ENCODE measurements at places on chromosomes 3 and 15.

DNA sequence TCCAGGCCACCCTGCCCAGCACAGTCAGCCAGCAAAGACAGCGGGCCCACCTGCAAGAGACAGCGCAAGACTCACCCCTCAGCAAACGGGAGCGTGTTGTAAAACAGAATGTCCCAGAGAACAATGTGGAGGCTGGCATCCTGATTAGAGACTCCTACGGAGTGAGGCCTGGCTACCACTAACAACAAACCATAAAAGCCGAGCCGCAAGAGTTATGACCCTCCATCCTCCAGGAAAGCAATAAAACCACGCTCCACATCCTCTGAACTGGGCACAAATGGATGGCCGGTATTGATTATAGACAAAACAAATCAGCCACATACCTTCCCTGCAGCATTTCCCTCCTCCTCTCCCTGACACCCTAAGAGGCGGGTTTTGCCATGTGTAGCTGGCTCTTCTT, 75.8 kb upstream of the LIPC start:
- no peak for DNase-seq

DNA sequence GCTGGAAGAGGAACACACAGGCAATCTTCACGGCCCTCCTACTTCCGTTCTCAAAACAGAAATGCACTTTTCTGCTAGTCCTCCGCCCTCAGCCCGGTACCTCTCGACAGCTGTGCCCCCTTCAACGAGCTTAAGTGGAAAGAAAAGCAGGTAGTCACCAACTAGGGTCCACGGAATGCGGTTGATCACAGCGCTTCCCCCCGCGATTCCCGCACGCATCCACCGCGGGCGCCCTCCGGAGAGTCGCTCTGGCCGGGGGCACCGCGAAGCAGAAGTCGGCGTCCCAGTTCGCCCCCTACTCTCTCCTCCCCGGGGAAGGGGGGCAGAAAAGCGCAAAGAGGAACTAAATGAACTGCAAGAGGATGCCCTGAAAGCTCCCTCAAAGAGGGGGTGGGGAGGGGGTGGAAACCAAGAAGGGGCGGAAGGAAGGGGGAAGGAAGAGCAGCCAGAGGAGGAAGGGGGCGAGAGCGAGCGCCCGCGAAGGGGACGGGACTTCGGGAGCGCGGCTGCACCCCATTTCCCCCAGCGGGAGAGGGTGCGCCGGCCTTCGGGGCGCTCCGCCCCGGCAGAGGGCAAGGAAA, 738 bp downstream of the ACAP2 start:
- peak; percentile 23 for DNase-seq

- DNase-seq: peak; percentile 8
Measured at GRCh38 chr3:11240496-11240895, 31.7 kb upstream of the ATG7 start.

GRCh38 chr3:37392957-37393356, 218.6 kb upstream of the LRRFIP2 start:
- no peak for DNase-seq

DNA sequence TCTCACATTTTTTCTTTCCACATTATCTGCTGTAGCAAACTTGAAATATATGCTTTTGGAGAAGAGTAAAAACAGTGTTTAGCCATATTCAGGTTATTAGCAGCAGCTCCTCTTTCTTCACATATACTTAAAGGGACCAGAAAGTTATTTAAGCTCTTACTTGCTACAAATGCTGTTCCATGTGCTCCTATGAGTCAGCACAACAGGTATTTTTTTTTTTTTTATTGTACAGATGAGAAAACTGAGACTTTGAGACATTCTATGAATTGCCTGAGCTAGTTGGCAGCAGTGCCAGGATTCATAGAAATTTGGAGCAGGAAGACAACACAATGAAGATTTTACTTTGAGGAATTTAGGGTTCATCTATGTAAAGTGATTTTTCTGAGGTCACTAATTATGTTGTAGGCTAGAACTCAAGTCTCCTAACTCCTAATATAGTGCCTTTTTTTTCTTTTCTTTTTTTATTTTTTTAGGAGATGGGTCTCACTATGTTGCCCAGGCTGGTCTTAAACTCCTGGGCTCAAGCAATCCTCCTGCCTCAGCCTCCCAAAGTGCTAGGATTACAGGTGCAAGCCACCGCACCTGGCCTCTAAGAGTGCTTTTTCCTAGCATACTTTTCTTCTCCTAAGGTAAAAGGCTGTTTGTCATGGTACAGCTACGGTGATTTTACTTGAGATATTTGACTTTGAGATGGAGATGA, 23.6 kb downstream of the SETD5 start:
- no peak for DNase-seq

GRCh38 chr3:50587806-50588758, 18.8 kb downstream of the HEMK1 start:
- DNase-seq: peak; percentile 76

GRCh38 chr3:158165141-158165655, 55.3 kb downstream of the RSRC1 start:
- no peak for DNase-seq

DNA sequence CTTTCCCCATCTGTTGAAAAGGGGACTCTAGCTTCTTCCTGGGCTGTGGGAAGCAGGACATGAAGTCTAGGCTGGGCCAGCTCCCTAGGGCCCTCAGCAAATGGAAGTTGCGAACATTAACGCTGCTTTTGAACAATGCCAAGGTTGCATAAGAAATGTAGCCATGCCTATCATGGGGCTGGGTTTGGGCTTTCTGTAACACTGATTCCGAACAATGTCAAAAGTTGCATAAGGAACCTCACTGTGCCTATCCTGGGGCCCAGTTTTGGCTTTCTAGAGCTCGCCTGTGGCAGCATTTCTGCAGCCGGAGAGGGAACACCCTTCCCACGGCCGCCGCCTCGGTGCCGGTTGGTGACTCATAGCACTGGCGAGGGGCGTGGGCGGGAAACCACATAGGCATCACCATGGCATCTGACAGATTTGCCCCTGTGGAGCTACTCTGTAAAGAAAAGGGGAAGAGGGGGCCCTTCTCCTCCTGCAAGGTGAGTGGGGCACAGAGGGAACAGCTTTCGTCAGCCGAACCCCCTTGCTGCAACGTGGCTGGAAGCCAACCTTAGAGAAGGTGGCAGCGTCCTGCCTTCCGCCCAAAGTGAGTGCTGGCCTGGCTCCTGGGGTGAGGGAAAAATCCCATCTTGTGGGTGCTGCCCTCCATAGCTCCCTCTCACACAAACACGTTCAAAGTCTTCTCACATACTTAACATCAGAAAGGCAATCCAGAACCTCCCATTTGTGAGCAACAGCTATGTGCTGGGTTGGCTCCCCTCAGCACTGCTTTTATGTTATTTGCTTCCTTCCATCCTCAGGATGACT, 46.6 kb upstream of the ATP2B2 start:
- DNase-seq: peak; percentile 83

Data from stimulated activated CD4-positive, alpha-beta T cell treated with anti-CD3 and anti-CD28 coated beads, Interleukin-12 subunit alpha, Interleukin-12 subunit beta, amount 100 ng/mL, for 4 hours (primary cell).